ENCODE measurements at places on chromosomes 12 and 14.

DNA sequence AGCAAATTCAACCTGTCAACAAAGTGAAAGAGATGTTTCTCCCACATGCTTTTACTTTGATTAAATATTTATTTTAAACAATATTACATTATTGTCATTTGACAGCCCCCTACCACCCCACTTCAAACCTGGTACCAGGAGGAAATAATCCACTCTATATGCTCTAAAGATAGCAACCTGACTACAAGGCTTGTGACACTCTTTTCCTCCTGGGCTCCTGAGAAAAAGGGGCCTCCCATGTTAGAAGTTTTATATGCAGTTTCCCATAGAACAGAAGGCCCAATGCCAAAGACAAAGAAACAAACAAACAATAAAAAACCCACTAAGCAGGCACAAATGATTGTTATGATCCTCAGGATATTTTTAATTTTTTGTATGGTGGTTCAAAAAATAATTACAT lies 73.6 kb downstream of the RPS29 start:
- no peak for DNase-seq

- DNase-seq: no peak
Observed at GRCh38 chr14:81324011-81324410, 76.1 kb downstream of the STON2 start.

DNA sequence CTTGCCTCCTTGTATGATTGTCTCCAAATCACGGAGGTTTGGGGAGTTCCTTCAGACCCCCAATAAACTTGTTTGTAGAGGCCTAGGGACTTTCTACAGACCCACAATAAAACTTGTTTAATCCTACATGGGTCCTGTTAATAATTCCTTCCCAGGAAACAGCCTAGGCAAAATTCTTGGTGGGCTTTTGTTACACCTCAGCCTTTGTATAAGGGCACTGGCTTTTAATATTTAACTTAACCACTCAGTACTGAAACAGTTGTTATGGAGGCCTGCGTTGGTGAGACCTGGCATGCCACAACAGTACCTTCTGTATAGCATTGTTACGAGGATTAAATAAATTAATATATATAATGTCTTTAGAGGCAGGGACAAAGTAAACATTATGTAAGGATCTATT lies 32.7 kb upstream of the FAR2 start:
- DNase-seq: no peak

DNA sequence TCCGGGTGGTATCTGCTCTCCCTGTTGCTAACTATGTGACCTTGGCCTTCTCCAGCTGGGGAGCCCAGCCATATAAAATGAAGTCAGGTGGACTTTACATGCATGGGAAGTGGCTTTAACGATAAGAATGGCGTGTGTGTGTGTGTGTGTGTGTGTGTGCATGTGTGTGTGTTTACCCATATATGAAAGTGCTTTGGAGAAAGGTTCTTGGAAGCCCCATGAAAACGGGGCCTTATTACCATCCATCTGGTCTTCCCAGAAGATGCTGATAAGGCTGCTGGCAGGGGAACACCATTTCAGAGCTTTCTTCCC lies 94.8 kb downstream of the LRRC74A start:
- DNase-seq: no peak

- no peak for DNase-seq
Observed at GRCh38 chr12:101743242-101743641, 4.0 kb upstream of the SYCP3 start.

GRCh38 chr14:104085032-104085888 lies at the start of gene ASPG:
ASPG (plus strand) TSS chr14:104085700; CDS start chr14:104085771, 71 bp downstream.
- no peak for DNase-seq

DNA sequence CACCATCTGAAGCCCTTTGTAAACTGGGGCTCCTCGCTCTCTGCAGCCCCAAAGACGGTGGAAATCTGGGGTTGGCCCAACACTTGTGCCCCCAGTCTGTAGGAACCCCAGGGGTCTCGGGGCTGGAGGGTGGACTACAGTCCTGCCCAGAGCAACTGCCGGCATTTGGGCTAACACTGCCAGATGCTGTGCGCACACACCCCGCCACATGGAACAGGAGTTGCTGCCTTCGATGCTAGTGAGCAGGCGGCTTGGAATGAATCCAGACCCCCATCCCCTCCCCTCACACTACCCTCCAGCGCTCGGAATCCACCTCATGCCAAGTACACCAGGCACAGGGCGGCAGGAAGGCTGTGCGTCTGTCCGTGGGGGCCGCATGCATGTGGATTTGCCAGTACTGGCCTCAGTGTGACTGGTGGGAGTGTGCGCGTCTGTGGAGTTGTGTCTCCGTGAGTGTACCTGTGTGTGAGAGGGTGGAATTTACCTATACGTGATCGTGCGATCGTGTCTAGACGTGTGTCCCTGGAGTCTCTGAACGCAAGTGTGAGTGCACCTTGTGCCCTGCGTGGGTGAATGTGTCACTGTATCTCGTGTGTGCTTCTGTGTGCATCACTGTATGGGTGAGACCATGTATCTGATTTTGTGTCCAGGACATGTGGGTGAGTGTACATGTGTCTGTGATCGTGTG lies 5.1 kb downstream of the LHX5 start:
- DNase-seq: no peak

DNA sequence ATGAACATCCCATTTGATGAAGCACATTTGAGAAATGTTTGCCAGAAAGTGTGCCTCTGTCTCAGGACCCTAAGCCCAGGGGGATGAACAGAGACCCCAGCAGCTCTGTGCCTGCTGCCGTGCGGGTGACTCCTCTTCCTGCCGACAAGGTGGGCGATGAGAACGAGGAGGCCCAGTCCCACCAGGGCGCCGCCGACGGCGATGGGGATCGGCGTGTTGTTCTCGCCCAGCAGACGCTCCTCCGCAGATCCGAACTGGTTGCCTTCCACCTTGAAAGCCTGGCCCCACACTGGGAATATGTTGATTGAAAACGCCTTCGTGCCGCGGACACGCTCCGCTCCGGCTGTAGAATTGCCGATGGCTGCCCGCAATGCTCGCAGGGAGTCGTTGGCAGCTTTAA lies 44.1 kb downstream of the LRTM2 start:
- no peak for DNase-seq

DNA sequence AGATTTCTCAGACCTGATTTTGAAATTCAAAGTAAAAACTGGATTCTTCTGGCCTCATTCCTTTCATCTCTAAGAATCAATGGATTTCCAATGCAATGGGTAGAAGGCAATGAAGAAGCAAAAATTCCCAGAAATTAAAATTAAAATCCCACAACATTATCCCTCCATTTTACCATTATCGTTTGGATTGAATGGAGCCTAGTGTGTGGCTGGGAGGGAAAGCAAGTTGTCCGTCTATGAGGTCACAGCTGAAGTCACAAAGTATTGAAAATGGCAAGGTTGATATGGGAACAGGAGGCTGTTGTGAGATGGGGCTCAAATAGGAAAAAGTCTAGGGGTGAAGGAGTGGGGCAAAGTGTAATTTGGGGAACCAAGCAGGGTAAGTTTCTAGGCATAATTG lies at the start of gene C12orf54:
Gene C12orf54, plus strand, starts transcription at position 301 of the 400 bp plus-strand sequence. CDS start 799 bp downstream, outside the sequence.
- no peak for DNase-seq

- no peak for DNase-seq
Observed at GRCh38 chr12:65520658-65521057, 242.2 kb downstream of the MSRB3 start.
